ENCODE measurements at places on chromosomes 7 and 10.

- DNase-seq: no peak
These were observed 4.0 kb upstream of the GIMAP8 start for GRCh38 chr7:150446288-150446938.

- no peak for DNase-seq
These were observed 128.1 kb downstream of the ZNF438 start for GRCh38 chr10:30903397-30904138.

- DNase-seq: no peak
These were observed 217.1 kb downstream of the TMEM178B start for GRCh38 chr7:141290973-141291372.

GRCh38 chr10:97601268-97602215 is 12.0 kb downstream of the C10orf62 start:
- DNase-seq: no peak

DNA sequence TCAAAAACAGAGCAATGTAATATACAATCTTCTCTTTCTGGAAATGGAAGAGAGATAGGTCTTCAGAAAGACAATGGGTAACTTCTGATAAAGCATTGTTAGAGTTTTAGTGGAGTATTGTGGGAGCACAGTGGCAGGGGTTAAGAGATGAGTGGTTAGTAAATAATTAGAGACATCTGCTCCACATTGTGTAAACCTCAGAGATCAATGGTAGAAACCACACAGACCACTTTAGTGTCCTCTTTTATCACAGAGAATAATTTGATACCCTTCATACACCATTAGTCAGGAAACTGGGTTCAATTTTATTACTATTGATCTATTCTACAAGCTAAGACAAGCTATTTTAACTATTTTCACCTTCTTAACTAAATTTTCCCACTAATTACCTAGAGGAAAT is 35.9 kb upstream of the MAGI2 start:
- no peak for DNase-seq

DNA sequence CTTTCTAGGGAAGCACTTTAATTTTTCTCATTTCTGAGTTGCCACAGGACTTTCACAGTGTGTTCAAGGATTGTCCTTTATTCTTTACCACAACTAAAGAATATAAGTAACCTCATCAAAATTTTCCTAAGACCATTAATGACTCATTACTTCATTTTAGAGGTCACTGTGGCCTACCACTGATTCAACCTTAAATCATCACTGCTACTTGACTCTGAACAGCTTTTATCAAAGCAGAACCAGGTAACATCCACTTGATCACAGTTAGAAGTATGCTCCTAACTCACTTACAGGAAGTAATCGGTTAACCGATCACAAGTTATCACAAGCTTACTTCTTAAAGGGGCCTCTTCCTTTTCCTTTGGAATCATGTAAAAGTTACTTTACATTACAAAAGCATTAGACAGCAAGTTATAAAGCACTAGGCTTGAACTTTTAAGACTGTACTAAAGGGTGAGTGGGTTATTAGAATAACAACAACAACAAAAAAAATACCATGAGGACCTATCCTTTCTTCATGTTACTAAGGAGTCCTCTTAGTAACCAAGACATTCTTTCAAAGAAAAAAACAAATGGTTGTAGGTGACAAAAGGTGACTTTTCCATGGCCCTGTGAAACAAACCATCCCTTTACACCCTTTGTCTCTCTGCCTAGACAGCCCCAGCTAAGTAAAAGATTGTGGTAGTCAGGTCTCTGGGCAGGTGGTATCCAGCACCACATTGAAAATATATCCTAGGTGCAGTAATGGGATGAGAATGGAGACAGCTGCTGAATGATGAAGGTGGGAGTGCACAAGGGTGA is 40.0 kb upstream of the PDK4 start:
- no peak for DNase-seq

- no peak for DNase-seq
These were observed 96.8 kb downstream of the ZMYND11 start for GRCh38 chr10:232061-232460.

DNA sequence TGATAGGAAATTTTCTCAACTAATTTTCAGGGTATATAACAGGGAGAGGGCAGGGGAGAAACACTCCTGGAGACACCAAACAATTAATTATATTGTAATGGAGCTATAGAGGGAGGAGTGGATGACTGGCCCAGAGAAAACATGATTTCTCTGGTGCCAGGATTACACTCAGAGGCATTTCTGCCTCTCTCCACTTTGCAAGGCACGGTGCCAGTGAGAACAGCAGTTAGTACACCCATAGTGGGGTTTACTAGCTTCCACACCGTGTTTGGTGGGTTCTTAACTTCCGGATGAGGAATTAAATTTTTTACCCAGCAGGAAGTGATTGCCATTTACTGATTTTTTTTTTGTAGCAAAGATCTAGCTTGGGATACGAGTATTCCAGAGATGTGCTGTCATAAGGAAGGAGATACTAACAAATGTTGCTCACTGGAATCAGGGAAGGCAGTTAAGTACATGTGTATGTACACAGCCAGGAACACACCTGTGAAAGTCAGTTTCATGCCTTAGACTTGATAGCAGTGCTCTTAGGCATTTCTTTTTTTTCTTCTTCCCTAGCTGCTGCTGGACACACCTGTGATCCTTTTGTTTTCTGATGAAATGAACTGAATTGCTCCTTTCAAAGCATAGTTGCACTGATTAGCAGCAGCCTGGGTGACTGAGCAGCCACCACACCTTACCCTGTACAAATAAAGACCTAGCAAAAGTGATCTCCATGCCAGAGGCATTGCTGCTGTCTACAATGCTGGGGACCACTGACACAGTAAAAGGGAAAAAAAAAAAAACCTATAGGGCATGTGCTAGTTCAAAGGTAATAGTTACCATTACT is 58.1 kb downstream of the POLL start:
- DNase-seq: no peak

- no peak for DNase-seq
These were observed 69.8 kb downstream of the ADD3 start for GRCh38 chr10:110077436-110078130.

- DNase-seq: no peak
These were observed 39.5 kb downstream of the GARS1 start for GRCh38 chr7:30634193-30634626.

GRCh38 chr7:131664570-131664969 is 108.1 kb upstream of the PODXL start:
- no peak for DNase-seq

- no peak for DNase-seq
These were observed 1.3 kb upstream of the TAS2R38 start for GRCh38 chr7:141974831-141975230.

- DNase-seq: no peak
These were observed 9.2 kb downstream of the NPFFR1 start for GRCh38 chr10:70274643-70275042.

GRCh38 chr10:48608279-48608681 is 3.4 kb upstream of the ARHGAP22 start:
- DNase-seq: no peak

DNA sequence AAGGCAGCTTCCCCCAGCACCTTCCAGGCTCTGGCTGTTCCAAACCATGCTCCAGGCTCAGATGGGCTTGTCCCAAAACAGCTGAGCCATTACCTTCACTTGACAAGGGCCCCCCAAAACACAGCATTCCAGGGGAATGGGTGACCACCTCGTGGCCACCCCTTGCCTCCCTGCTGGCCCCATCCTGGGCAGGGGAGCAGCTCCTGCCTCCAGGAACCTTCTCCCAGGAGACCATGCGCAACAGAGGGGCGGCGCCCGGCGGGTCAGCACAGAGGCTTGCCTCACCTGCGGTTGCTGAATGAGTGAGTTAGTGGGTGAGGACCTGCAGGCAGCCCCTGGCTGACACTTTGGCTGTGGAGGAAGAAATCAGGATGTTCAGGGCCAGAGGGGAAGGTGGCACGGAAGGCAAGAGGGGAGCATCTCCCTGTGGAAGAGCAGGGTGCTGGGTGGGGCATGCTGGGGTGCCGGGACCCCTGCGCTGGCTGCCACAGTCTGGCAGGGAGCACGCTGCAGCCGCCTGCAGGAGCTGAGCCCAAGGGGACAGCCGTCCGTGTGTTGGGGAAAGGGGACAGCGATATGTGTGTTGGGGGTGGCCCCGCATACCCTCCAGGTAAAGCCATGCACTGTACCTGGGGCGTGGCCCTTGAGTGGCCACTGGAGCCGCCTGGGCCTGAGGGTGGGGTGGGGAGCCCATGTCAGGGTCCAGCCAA is 54.7 kb downstream of the PWWP2B start:
- DNase-seq: no peak

GRCh38 chr7:157580324-157580723 is 243.5 kb downstream of the DNAJB6 start:
- no peak for DNase-seq

- DNase-seq: no peak
These were observed 66.6 kb upstream of the SYPL1 start for GRCh38 chr7:106178593-106179134.

DNA sequence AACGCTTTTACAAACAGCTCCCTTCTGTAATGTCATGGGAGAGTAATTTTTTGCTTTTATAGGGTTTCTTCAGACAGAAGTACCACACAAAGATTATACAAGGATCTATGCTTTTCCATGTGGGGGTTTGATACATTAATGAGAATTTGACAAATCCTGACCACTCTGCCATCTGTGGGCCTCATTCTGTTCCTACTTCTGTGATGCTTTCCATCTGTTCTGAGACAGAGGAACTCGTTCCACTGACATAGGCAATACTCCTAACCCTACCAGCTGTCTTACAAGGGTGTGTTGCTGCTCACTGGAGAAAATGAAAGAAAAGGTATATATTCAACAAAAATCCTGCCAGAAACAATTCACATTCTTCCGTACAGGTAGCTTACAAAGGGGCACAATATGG is 59.4 kb upstream of the NAMPT start:
- DNase-seq: no peak

- no peak for DNase-seq
These were observed 6.4 kb downstream of the DNAJB12 start for GRCh38 chr10:72348282-72348681.

DNA sequence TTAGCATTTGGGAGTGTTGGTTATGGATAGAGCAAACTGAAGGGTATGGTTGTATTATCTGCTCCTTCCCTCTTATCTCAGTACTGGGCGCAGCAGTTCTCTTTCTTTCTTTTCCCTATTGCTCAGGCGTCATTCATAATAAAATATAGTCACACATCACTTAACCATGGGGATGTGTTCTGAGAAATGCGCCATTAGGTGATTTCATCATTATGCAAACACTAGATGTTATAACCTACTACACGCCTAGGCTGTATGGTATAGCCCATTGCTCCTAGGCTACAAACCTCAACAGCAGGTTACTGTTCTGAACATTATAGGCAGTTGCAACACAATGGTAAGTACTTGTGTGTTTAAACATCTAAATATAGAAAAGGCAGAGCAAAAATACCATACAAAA is 401.7 kb downstream of the EXOC4 start:
- no peak for DNase-seq

DNA sequence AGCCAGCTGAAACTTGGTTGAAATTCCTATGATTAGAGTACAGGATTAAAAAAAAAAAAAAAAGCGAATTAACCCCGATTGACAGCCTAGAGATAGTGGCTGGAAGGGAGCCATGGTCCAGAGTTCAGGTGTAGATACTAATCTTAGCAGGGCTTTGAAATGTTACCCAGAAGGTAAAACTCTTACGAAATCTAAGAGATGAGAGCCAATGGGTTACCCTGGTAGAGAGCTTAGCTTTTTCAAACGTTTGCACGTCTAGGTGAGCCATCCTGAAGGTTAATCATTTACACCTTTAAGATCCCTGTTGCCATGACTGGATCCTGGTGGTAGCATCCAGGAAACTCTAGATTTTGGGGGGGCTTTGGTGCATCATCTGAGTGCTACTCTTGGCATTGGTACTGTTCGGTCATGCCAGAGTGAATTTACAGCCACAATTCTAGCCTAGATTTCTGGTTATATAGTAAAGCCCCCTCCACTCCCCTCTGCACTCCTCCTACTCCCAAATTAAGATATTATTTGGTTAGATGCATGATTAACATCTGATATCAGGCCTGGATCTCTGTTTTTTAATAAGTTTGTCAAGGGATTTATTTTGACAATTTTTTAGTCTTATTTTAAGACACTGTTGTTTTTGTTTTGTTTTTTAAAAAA is 1.2 kb downstream of the AGFG2 start:
- no peak for DNase-seq

DNA sequence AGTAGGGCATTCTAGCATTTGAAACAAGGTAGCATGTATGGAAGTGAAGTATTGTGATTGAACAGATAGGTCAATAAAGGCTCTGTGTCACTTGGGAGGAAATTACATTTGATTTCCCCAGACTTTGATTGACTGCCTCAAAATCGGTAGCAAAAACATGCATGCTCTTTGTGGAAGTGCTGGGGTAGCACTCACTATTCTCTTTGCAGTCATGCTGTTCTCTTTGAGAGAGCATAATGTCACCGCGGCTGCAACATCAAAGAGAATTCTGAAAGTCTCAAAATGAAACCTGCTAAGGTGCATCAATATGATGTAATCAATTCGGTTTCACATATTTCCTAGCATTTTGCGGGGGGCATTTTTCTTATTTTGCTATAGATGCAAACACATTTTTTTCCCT is 64.2 kb downstream of the ARMC3 start:
- DNase-seq: no peak

DNA sequence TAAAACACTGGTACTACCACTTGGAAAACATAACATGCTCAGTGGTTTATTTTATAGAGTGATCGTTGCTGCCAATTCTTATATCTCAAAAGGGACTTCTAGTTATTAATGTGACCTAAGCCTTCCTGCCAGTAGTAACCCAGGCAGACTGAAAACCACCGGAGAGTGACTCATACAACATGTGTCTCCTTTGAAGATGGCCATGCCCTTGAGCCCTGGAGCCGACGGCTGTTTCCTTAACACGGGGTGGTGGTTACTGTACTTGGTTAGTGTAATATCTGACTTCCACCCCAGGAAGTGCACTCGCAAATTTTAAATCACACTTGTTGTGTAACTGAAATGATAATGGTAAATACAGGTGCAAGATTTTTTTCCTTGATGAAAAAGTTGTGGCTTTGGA is 30.5 kb downstream of the JAKMIP3 start:
- no peak for DNase-seq
